Activated CD4-positive, alpha-beta memory T cell treated with anti-CD3 and anti-CD28 coated beads for 36 hours (primary cell): ENCODE measurements at places on chromosomes 5 and 9.

- no peak for DNase-seq
Measured at GRCh38 chr5:165370794-165371193, 1865.4 kb downstream of the MAT2B start.

DNA sequence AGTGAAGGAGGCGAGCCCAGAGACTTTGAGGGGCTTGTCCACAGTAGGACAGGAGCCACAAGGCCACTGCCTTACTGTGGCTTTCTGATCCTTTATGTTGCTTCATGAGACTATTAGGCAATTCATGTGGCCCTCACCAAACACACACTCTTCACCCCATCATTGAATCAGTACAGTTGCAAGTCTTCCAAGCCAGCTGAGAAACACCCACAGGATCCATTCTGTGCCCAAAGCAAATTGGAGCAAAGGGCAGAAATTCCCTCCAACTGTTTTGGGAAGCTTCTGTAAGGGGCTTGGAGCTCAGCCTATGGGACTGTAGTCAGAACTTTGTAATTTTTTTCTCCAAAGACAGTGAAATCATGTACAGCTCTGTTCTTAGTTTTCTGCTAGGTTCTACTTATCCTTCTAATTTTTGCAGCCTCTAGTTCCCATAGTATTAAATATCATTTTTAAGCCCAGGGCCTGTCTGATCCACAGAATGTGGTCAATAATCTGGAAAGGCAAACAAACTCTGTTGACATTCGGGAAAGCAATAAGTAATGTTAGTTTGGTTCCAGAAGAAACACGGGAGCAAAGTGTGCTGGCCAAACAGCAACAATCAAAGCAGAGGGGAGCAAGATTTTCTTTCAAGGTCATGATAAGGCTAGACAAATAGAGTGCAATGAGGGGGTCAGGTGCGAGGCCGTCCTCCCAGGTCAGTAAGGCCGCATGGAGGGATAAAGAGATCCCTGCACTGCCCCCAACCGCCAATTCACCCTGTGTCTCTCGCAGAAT lies 47.0 kb downstream of the UBE2QL1 start:
- no peak for DNase-seq

DNA sequence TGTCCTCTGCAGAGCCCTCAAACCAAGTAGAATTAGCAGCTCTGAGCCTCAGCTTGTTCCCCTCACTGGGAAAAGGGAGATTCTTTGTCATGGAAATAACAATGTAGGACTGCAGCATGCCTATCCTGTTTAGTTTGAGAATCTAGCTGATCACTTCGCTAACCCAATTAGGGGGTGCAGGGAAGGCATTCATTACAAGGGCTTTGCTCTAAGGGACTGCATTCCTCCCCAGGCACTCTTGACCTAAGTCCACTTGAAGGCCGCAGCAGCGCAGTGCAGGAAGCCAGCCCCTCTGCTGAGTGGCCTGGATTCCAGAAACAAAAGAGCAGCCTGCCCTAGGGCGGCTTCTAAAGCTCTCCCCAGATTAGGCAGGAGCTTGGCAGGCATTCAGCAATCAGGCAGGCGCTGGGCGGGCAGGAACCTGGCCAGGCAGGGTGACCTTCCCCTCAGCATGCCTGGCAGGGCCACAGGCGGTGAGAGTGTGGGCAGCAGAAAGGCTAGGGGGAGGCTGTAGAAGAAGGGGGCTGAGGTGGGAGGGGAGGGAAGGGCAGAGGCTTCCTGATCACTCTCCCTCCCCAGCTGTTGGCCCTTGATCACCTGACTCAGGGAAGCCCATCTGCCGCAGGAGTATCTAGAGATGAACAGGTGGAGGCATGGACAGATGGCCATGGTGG lies 24.8 kb downstream of the CCNJL start:
- no peak for DNase-seq

- DNase-seq: no peak
Measured at GRCh38 chr5:57478826-57479225, 3.8 kb downstream of the ACTBL2 start.
